ENCODE measurements at places on chromosomes 11 and 22.

DNA sequence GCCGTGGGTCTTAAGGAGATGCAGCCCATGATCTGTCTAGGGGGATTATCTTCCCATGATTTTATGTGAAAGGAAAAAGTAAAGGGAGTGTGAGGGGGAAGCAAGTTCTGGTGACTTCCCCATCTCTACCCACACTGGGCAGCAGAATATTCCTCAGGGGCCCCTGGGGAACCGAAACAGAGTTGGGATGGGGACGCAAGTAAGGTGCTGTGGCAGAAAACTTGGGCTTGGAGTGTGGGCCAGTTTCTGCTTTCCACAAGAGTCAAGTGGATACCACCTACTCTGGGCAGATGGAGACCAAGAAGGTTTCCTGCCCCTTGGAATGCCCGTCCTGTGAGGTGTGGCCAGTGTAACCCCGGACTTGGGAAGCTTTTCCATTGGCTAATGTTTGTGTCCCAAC lies 64.4 kb downstream of the SGSM3 start:
- DNase-seq: no peak
- H3K27ac ChIP-seq: no peak overlapping the region
- no peaks in the 10 kb centered on the region for H3K27me3 ChIP-seq

DNA sequence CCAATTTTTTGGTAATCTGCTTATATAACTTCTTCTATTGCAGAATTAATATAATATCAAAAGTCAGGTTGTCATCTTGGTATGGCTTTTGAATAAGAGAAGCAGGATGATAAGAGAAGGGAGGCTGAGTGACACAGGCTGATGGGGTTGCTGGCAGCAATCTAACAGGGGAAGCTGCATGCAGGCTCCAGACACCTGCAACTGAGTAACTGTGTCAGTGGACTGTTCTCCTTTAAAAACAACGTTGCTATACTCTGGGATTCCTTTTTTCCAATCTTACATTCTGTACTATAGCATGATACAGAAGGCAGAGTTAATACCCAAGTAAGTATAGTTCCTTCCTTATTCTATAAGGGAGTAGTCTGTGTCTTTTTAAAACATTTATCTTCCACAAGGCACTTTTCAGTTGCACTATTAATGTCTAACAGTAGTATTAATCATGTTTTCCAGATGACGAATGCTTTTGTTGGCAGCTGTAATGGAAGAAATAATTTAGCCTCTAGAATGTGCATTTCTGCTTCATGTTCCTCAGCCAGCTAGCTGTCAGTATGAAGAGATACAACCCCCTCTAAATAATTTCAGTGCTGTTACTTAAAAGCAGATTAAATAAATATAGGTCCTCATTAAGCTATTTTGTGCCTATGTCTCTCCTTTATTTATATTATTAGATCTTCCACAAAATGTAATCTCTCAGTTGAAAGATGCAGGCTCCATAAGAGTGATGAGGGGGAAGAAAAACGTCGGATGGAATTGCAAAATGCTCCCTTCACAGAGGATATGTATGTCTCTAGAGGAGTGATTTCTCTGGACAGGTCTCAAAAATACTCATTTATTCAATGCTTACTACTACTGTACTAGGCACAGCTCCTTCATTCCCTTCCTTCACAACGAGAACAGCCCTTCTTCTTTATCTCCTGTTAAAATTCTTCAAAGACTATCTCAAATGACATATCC lies 50.8 kb downstream of the ATG16L2 start:
- no peaks in the 10 kb centered on the region for H3K27me3 ChIP-seq
- no peak overlapping the region for H3K4me3 ChIP-seq
- peak; percentile 77 for DNase-seq
- peaks cover 23% of the 10 kb centered on the region for H3K4me1 ChIP-seq
- H3K27ac ChIP-seq: peak overlapping the region; percentile 33

DNA sequence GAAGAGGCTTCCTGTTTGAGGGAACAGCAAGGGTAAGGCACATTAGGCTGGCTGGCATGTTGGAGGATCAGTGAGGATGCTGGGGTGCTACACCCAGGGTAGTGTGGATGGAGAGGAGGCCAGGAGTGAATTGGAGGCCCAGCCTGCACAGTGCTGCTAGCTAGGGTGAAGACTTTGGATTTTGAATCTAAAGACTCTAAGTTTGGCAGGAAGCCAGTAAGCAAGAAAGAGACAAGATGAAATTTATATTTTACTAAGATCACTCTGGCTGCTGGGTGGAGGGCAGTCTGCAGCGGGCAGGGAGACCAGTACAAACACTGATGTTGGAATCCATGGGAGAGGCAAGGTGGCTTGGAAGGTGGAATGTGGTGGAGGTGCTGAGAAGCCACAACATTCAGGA lies 43.6 kb downstream of the TSPAN18 start:
- H3K4me1 ChIP-seq: peaks cover 18% of the 10 kb centered on the region
- peaks cover 17% of the 10 kb centered on the region for H3K27me3 ChIP-seq
- no peak for DNase-seq
- no peak overlapping the region for H3K4me3 ChIP-seq

DNA sequence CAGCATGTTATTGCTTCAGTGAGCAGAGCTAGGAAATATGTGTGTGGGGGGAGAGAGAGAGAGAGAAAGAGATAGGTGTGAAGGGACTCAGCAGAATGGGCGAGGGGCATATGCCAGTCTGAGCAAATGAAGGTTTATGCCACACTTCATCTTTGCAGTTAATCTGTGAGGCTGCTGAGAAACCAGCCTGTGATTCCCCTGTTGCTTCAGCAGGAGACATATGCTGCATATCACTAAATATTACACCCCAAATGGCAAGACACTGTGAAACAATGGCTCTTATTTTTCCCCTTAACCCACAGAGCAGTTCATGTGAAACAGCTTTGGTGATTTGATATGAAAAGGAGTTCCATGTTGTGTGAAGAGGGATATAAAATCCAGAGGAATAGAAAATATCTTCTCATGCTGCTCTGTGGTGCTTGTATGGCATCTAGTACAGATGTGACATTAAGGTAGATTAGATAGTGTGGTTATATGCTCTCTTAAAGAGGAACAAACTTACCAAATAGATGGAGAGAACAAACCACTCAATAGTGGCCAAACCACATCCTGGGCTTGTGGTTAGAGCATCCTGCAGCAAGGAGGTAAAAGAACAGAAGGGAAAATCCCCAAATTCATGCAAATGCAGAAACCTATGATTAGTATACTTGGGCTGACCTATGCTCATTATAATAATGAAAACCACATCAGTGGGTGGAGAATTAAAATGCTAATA lies 864.2 kb downstream of the FAM181B start:
- H3K36me3 ChIP-seq: no peaks in the 10 kb centered on the region
- no peak overlapping the region for H3K27ac ChIP-seq
- no peaks in the 10 kb centered on the region for H3K27me3 ChIP-seq
- no peak for DNase-seq

DNA sequence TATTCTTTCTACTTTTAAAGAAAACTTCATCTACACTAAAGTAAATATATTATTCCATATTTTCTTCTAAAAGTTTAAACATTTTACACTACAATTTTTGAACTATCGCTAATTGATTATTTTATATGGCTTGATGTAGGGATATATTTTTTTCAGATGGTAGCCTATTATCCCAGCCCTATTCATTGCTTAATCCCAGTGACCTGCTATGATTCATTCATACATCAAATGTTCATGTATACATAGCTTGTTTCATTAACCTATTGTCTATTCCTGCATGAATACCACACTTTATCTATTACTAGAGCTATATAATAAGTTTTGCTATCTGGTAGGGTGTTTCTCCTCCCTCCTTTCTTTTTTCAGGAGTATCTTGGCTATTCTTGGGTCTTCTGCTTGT lies 5.0 kb upstream of the ROBO4 start:
- H3K4me3 ChIP-seq: no peak overlapping the region
- no peaks in the 10 kb centered on the region for H3K36me3 ChIP-seq
- H3K27me3 ChIP-seq: no peaks in the 10 kb centered on the region
- peak; percentile 23 for DNase-seq

DNA sequence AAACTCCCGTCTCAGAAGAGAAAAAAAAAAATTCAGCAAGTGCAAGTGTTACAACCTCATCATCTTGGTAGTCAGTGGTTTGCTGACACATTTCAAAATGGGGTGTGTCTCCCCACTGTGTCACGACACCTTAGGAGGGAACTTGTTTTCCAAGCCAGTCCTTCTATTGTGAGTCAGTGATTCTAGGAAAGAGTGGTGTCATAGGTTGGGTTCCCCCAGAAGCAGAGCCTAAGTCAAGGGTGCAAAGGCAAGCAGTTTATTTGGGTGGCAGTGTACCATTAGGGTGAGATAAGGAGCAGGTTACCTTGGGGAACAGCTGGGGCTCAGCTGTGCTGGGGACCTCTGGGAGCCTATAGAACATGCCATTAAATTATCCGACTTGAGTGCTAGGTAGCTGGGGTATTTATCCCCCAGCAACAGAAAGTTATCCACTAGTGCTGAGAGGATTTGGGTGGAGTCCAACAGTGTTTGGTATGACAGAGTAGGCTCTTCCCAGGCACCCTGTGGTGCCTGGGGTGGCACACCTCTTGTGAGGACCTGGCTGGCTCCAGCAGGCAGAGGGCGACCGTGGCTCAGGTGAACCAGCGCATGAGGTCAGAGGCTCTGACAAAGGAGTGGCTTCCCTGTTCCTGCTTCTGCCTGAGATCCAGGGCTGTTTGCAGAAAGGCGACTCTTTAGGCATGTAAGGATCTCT lies 41.7 kb downstream of the KIAA1671 start:
- H3K36me3 ChIP-seq: no peaks in the 10 kb centered on the region
- peaks cover 34% of the 10 kb centered on the region for H3K4me1 ChIP-seq
- H3K27me3 ChIP-seq: no peaks in the 10 kb centered on the region
- no peak overlapping the region for H3K4me3 ChIP-seq

DNA sequence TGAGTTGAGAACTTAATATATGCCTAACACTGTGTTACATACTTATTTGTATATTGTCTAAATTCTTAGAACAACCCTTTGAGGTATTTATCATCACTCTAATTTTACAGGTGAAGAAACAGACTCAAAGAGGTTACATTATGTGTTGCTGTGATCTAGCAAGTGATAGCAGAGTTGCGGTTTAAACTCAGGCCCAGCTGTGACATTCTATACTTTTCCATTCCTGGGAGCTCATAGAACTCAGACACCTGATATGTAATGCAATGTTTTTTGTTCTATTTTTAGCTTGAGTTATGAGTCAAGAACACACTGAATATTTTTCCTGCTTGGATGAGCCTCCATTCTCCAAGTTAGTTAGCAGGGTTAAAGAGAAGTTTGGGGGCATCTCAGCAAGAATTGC lies 449.7 kb upstream of the DDI1 start:
- H3K4me3 ChIP-seq: no peak overlapping the region
- H3K4me1 ChIP-seq: peaks cover 7% of the 10 kb centered on the region
- no peaks in the 10 kb centered on the region for H3K36me3 ChIP-seq
- peak; percentile 18 for DNase-seq

GRCh38 chr11:19988598-19988997 lies 171.7 kb downstream of the DBX1 start:
- H3K36me3 ChIP-seq: no peaks in the 10 kb centered on the region
- H3K27ac ChIP-seq: peak overlapping the region; percentile 91
- H3K27me3 ChIP-seq: no peaks in the 10 kb centered on the region

DNA sequence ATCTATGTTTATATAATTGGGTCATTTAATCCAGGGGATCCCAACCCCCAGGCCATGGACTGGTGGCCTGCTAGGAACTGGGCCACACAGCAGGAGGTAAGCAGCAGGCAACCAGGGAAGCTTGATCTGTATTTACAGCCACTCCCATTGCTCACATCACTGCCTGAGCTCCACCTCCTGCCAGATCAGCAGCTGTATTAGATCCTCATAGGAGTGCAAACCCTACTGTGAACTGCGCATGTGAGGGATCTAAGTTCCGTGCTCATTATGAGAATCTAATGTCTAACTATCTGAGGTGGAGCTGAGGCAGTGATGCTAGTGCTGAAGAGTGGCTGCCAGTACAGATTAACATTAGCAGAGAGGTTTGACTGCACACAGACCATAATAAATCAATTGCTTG lies 32.8 kb downstream of the MS4A2 start:
- H3K36me3 ChIP-seq: no peaks in the 10 kb centered on the region
- no peaks in the 10 kb centered on the region for H3K4me1 ChIP-seq

GRCh38 chr11:119676461-119677020 lies 52.5 kb downstream of the NECTIN1 start:
- H3K4me3 ChIP-seq: no peak overlapping the region
- peaks cover 9% of the 10 kb centered on the region for H3K4me1 ChIP-seq
- DNase-seq: peak; percentile 66
- H3K27me3 ChIP-seq: no peaks in the 10 kb centered on the region
- no peaks in the 10 kb centered on the region for H3K36me3 ChIP-seq
- H3K27ac ChIP-seq: no peak overlapping the region

GRCh38 chr22:48047722-48048500 lies 1285.5 kb downstream of the TBC1D22A start:
- H3K27ac ChIP-seq: no peak overlapping the region
- H3K36me3 ChIP-seq: no peaks in the 10 kb centered on the region
- no peak overlapping the region for H3K4me3 ChIP-seq
- H3K4me1 ChIP-seq: no peaks in the 10 kb centered on the region

DNA sequence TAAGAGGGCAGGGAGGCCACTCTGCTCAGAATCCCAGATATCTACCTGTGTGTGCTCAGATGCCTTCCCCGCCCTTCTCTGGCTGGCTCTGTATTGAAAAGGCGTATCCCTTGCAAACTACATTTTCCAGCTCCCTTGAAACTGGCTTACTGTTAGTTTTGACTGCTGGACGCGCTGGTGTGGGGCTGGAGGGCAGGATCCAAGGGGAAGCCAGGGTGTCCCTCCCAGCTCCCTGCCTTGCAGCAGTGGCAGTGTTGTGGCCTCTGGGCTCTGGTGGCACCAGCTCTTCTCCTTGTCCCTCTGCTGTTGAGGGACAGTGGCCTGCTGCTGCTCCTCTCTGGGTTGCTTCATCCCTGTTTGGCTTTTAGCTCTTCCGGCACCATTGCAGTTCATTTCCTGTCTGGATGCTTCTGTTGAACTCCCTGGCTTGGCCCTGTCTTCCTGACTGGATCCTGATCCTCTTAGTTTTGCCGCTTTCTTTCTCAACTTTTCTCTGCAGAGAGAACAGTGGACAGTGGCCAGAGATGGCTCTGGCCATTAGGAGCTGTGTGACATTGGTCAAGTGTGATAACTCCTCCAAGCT lies 107.1 kb upstream of the PARVA start:
- no peaks in the 10 kb centered on the region for H3K36me3 ChIP-seq
- H3K4me3 ChIP-seq: no peak overlapping the region
- no peak overlapping the region for H3K27ac ChIP-seq
- H3K4me1 ChIP-seq: peaks cover 20% of the 10 kb centered on the region
- no peaks in the 10 kb centered on the region for H3K27me3 ChIP-seq
- no peak for DNase-seq

DNA sequence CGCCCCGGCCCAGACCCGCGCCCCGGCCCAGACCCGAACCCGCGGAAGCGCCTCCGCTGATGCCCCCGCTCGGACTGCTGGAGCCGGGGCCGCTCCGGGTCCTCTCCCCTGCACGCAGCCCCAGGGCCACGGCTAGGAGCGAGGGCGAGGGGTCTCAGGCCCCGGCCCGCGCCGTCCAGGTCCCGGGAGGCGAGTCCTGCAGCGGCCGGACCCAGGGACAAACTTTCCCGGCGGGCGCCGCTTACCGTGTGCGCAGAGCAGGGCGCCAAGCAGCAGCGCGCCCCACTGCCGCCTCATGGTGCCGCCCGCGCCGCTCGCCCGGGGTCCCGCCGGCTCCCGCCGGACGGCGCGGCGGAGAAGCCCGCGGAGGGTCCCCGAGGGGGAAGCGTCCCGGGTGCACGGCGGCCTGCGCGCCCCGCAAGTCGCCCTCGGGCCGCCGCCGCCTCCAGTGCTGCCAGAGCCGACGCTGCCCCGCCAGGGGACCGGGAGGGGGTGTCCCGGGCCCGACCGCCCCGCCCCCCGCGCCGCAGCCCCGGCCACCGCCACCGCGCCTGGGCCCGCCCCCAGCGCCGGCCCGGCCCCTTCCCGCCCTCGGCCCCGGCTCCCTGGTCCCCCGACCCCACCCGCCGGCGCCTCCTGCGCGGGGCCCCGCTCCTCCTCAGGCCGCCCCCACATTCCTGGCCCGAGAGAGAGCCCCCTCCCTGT lies at the start of gene LRP4:
Gene LRP4, minus strand, starts transcription at position 468 of the 705 bp plus-strand sequence. Its CDS starts 171 bp downstream, at position 297.
- H3K36me3 ChIP-seq: no peaks in the 10 kb centered on the region
- peak within 1 kb of the TSS; percentile 71 for H3K4me3 ChIP-seq
- H3K27ac ChIP-seq: peak within 1 kb of the TSS; percentile 96
- peak; percentile 69 for DNase-seq

Data from GM23248 (cell line).